ENCODE measurements at places on chromosomes 11 and 22.

GRCh38 chr11:134516529-134516928, 104.5 kb upstream of the B3GAT1 start:
- no peak for DNase-seq

GRCh38 chr11:57474017-57474802, 13.9 kb downstream of the RTN4RL2 start:
- no peak for DNase-seq

GRCh38 chr11:76825726-76826396, 34.9 kb upstream of the ACER3 start:
- DNase-seq, result no peak

DNA sequence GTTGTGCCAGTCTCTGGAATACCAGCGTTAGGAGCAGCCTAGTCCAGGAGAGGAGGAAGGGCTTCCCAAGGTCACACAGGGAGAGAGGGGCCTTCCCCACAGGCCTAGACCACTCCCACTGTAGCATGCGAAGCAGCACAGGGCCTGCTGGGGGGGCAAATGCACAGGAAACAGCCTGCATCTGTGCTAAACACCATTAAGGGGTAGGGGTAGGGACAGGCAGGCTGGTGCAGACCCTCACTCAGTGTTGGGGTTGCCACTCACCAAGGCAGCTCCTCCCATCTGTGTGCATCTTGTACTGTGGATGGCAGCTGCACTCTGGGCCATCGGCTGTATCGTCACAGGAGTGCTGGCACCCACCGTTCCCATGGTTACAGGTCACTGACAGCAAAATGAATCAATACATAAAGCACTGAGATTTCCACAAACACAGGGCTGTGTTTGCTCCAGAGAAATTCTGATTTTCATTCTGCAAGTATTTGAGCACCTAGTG, 24.9 kb downstream of the SCUBE2 start:
- DNase-seq, result no peak

DNA sequence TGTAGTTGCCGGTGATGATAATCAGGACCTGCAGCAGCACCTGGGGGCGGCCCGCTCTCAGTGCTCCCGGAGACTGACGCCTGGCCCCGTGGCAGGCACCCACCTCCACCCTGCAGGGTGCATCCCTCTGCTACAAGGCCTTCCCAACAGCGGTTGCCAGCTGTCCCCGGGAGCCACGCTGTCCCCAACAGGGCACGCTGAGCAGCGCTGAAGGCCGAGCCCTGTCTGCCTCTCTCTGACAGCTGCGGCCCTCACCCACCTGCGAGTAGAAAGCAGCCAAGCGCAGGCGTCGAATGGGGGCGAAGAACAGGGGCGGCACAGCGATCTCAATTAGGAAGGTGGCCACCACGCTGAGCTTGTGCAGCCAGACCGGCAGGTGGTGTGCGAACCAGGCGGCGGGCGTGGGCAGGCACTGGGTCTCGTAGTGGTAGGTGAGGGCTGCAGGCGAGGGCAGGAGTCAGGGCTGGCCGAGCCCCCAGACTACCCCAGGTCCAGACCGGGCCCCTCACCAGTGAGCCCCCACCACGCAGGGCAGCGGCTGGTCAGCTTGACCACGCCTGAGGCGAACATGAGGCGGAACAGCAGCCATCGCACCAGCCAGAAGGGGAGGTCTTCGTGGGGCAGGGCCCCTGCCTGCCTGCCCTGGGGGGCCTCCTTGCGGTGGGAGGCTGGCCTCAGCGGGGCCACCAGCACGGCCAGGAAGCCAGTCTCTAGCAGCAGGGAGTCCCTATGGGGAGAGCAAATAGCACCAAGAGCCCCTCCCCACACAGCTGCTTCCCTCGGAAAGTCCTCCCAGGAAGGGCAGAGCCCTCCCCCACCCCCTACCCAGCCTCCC, 1.5 kb downstream of the LMF2 start:
- DNase-seq, result no peak

- DNase-seq, result no peak
These were observed 1.6 kb upstream of the BCR start for GRCh38 chr22:23178512-23179254.

DNA sequence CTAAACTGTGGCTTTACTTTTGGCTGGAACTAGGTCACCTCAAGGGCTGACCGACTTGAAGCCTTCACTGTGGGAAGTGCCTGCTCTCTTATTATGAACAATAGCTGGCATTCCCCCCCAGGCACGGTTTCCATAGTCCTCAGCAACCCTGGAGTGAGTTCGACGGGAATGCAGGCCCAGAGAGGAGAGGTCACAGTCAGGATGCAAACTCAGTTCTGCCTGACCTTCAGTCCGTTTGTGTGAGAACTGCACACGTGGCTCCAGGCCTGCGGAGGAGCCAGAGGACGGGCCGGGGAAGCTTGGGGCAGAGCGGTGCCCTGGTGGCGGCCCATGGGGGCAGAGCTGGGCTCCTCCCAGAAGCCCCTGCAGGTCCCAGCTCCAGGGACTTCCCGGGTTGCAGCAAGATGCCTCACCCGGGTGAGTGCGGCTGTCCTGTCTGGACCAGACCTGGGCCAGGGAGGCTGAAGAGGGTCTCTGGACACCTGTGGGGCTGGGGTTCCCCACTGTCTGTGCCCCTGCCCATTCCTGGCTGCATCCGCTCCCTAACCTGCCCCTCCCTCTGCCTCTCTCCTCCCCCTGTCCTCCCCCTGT, 17.2 kb downstream of the SLC25A18 start:
- DNase-seq, result no peak

GRCh38 chr11:131670876-131671275, 300.5 kb downstream of the NTM start:
- DNase-seq, result no peak

DNA sequence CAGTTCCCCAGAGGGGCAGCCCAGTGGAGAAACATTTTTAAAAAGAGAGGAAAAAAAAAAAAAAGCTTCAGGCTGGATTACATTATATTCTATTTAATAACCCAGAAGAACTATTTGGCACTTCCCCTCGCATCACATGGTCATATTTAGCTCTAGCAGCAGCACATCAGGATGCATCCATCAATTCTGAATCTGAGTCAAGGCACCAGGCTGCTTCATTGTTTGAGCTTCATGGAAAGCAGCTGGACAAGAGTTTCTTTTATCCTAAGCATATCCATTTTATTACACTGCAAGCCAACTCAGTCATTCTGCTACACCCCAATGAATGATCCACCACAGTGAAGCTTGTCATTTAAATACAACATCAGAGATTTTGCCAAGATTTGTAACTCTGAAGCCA, 10.0 kb downstream of the SPTY2D1 start:
- no peak for DNase-seq

- no peak for DNase-seq
These were observed 41.9 kb upstream of the PPP6R3 start for GRCh38 chr11:68418648-68419047.

GRCh38 chr11:117179048-117179999, 781 bp downstream of the SIDT2 start:
- no peak for DNase-seq

GRCh38 chr11:6205366-6205765, at the start of gene C11orf42:
Gene C11orf42, plus strand, starts transcription at chr11:6205557. Its CDS starts 59 bp downstream, at chr11:6205616.
- DNase-seq, result no peak

GRCh38 chr11:100682247-100682969, 4.7 kb upstream of the ARHGAP42 start:
- DNase-seq, result no peak

- DNase-seq, result no peak
These were observed 11.7 kb upstream of the TMEM191C start for GRCh38 chr22:21455334-21456089.

GRCh38 chr11:108340973-108341372, 118.1 kb downstream of the ATM start:
- no peak for DNase-seq

DNA sequence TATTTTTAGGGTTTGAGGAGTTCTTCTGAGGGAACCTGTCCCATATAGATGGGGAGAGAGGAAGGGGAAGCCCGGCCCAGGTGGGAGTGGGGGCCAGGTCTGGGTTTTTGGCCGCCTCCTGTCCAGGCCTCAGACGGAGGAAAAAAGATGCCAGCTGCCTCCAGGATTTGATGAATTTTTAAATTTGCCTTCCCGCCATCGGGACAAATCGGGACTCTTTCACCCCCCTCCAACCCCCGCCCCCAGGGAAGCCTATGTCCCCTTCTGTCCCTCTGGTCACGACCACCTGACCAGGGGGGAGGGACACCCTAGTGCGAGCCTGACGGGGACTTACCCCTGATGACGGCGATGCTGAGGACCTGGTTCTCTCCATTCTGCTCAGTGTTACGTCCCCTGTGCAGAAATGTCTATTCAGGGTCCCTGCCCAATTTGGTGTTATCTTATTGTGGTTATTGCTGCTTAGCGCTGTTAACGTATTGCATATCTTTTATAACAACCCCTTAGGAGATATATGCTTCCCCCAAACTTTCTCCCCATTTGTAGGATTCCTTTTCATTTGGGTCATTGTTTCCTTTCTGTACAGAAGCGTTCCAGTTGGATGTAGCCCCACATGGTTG, 115.9 kb upstream of the GRK3 start:
- DNase-seq, result peak; percentile 12

DNA sequence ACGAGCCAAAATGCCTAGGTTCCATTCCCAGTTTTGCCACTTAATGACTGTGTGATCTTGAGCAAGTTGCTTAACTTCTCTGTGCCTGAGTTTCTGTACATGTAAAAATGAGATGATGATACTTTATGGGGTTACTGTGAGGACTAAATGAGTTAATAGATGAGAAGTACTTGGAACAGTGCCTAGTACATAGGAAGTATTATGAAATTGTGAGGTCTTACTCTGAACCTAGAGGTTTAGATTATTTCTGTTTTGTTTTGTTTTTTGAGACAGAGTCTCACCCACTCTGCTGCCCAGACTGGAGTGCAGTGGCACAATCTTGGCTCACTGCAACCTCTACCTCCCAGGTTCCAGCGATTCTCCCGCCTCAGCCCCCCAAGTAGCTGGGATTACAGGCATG, 227.0 kb upstream of the POU2AF2 start:
- no peak for DNase-seq

DNA sequence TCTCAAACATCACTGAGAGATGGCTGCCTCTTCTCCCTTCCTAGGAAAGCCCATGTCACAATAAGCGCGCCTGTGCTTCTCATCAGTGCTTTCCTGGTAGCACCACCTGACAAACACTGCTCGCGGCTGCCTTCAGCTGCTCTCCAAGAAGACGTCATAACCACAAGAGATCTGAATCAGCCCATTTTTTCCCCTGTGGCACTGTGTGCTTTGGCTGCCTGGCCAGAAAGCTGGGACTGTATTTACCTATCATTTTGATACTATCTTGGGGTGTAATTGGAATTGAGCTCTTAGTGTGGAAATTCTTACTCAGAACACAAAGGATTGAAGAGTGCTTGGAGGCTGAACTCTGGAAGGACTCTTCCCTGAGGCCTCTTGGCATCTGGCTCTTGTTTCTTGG, 50.3 kb upstream of the EHF start:
- DNase-seq, result no peak

DNA sequence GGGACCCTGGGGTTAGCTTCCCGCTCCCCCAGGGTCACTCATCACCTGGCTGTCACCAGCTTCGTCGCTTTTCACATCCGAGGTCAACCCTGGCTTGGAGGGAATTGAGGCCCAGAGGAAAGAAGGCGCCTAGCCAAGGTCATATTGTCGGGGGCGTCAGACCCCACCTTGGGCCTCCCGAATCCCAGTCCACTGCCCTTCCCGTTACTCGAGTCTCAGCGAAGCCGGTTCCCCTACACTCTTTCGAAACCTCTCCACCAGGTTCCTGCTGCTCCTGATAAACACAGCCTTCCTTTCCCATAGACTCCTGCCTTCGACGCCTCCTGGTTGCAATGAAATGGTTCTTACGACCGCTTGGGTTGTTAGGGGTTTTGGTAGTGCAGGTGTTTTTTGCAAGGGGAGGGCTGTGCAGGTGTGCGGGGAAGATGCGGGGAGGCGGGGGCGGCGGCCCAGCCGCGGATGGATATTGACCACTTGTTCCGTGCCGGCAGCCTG, 642 bp downstream of the NAA40 start:
- DNase-seq, result no peak

DNA sequence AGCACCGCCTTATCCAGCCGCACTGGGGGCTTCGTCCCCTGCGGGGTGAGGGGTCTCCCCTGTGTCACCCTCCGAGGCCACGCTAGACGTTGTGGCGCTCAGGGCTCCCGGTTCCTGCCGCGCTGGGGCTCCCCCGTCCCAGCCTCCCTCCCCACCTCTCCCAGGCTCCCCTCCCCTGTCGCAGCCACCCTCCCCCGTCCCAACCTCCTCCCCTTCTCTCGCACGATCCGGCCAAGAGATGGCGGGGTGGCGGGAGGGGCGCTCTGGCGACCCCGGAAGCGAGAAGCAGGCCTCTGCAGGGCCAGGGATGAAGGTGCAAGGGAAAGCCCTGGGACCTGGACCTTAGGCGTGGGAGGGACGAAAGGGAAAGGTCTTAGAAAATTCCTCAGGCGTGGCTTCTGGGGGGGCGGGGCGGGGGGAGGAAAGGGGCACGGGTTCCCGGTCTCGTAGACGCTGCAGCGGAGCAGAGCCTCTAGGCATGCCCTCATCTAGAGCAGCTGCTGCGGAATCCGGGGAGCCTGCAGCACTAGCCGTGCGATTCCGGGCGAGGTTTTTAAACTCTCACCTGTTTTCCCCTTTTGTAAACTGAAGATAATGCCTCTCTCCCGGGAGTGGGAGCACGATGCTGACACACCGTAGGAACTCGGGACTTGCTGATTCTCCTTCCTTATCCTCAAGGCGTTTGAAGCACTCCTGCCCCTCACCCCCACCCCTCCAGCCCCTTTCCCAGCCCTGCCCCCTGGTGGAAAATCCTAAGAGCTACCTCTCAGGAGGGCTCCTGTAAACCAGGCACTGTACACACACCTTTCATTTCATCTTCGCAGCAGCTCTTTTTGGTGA, 14.4 kb downstream of the KCNJ5 start:
- DNase-seq, result no peak

GRCh38 chr11:128299132-128299726, 288.1 kb downstream of the ETS1 start:
- no peak for DNase-seq

Data from KG1 (cell line).